ENCODE measurements at places on chromosomes 13 and 19. TPM values are rescaled to one million over a fixed set of nuclear protein-coding genes. Genes with fewer than 3 reads are reported as not detected.

C19orf85 gene
- total RNA-seq = not detected

DNA sequence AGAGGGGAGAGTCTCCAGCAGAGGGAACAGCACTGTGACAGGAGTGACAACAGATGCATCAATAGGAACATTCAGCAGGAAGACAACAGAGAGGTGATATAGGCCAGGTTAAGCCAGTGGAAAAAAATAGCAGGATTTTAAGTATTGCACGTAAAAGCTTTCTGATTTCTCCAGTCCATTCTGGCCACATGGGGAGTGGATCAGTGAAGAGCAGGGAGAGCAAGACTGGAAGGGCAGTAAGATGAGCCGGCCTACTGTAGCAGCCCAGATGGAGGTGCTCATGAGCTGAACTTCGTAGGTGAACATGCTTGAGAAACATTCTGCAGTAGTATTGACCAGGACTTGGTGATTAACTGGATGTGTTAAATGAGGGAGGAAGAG lies 1.7 kb downstream of the UTP14C start:
- DNase-seq = no peak

KMT5C gene
- 9.8 TPM for total RNA-seq

DNA sequence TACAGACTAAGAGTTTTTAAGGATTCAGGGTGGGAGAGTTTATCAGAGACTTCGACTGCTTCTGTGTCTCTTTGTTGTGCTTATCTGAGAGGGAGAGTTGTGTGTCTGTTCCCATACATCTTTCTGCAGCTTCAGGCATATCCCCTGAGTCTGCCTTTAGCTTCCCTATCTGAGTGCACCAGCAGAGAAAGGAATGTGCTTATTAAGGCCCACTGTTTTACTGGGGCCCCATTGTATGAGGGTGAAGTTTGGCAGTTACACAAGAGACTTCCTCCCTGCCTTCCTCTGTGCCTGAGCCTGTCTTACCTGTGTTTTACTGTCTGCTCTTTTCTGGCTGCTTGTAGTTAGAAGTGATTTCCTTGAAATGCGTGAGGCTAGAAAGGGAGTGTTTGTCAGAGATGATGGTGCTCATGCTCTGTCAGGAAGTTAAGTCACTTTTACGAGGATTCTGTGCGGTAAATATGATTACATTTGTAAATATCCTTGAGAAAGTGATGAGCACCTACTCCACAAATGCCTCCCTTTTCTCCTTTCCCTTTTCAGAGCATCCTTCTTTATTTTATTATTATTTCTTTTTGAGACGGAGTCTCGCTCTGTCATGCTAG lies 1228.9 kb upstream of the MIR17HG start:
- DNase-seq = no peak

GRCh38 chr13:34064456-34065205 lies 246.7 kb downstream of the RFC3 start:
- DNase-seq = no peak

DNA sequence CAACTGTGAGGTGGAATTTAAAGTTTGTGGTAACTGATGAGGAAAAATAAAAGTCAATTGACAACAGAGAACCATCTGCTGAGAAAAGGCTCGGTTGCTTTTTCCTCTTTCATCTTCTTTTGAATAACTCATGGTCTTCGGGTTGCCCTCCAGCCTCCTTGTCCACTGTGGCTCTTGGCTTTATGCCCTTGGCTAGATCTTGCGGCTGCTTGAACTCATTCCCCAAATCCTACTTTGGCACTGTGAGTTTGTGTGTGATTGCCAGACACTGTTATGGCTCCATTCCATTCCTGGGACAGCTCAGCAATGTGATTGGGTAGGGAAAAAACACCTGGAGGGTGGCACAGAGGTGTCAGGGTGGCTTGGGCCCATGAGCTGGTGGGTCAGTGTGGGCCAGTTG lies 387.4 kb downstream of the DLEU7 start:
- DNase-seq = no peak

- DNase-seq = no peak
Measured at GRCh38 chr13:43294412-43294811, 271.0 kb downstream of the DNAJC15 start.

DNA sequence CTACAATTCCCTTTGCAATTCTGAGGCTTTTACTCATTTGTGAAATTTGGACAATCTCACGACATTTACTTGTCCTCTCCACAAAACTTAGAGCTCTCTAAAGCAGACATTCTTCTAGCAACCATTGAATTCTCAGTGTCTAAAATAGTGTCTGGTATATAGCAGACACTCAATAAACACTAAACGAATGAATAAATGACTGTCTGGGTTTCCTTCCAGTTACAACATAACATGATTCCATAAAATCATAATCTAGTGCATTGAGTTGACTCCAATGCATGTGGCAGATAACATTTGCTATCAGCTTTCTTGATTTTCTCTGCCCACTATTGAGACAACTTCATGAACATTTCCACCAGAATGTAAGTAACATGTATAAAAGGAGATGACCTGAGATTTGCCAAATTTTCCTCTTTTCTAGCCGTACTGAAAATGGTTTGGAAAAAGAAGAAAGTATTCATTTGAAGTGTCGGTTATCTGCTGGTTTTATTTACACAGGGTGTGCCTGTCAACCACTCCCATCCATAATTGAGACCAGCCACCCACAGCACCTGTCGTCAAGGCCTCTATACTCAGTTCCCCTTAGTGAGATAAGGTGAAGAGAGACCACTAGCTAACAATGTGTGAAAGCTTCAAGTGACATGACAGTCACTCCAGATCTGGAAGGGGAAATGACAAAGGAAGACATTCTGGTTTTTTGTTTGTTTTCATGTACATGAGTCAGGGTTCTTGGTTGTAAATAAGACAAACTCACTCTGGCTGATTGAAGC lies 4.8 kb upstream of the SERP2 start:
- DNase-seq = no peak

DNA sequence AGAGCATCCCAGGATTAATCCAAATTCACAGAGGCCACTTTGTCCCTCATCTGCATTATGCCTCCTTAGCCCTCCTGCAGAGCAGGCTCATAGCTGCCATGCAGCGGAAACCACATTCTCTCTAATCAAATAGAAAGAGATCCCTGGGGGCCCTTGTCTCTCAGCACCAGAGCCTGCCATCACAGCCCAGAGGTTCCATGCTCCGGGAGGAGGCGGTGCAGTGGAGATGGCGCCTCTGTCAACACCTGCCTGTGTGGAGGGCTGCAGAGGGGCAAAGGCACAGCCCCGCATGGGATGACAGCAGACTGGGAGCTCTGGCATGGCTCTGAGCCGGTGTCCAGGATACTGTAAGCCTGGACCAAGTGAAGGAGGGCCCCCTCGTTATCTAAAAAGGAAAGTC lies 111.3 kb downstream of the SLC7A1 start:
- DNase-seq = no peak

- no peak for DNase-seq
Measured at GRCh38 chr13:111249637-111250360, 70.6 kb upstream of the TEX29 start.

DNA sequence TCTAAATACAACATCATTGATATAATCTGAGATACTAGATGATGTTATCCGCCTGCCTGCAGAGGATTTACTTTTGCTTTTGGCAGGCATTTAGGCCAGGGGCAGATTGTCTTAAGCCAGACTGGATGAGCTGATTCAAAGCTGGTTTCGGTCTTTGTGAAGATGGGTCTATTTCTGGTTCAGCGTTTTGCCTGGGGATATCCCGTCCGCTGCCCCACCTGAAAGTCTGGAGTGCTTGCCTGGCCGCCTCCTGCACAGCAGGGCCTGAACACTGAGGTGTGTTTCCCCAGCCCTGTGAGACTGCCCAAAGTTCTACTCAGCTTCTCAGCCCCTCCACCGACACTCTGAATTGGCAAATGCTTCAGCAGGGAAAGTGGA lies 149.7 kb downstream of the KATNAL1 start:
- no peak for DNase-seq

GRCh38 chr13:48686636-48687210 lies 33.0 kb downstream of the CYSLTR2 start:
- DNase-seq = no peak

OBI1 gene
- total RNA-seq = 9.8 TPM

YJEFN3 gene
- total RNA-seq = 1.3 TPM

DNA sequence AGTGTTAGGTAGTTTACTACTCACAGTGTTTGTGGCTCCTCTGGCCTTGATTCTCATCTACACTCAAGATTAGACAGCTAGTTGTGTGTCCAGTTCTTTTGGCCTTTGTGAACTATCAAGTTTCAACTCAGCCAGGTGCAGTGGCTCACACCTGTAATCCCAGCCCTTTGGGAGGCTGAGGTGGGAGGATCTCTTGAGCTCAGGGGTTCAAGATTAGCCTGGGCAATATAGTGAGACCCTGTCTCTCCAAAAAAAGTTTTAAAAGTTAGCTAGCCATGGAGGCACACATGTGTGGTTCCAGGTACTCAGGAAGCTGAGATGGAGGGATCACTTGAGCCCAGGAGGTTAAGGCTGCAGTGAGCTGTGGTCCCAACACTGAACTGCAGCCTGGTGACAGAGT lies 16.1 kb downstream of the ZNF226 start:
- DNase-seq = no peak

DNA sequence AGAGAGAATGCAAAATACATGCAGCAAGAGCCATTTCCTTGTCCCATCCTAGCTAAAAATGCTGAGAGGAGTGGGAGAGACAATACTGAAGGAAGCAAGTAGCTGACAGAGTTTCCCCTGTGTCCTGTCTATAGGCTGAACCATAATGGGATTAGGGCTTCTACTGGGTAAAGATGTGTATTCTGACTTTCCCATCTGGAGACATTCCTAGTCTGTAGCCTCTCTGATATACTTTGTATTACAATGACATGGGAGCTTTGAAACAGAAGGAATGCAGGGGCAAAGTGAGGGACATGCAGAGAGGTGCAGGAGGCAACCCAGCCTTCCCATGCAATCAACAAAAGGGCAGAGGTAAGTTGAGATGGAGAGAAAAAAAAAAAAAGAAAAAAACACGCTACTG lies 10.5 kb upstream of the GPC6 start:
- no peak for DNase-seq

- no peak for DNase-seq
Measured at GRCh38 chr13:30776661-30777060, 41.3 kb downstream of the ALOX5AP start.

DNA sequence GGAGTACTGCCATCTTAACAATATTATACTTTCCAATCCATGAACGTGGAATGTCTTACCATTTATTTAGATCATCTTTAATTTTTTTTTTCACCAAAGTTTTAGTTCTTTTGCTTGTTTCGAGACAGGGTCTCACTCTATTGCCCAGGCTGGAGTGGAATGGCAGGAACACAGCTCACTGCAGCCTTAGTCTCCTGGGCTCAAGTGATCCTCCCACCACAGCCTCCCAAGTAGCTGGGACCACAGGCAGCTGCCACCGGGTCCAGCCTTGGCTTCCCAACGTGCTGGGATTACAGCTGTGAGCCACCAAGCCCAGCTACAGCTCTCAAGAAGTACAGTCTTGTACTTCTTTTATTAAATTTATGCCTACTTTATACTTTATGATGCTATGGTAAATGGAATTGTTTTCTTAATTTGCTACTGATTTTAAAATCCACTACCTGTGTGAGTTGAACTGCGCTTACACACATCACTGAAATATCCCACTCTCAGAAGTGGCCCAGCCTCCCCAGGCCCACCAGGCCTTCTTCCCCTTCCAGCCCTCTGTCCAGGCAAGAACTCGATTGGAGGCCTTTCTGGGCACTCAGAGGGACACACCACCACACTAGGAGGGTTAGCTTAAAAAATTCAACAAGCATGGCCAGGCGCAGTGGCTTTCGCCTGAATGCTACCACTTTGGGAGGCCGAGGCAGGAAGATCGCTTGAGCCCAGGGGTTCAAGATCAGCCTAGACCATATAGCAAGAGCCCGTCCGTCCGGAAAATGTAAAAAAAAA lies 1.0 kb upstream of the PGLS start:
- DNase-seq = no peak

PCDH17 gene
- total RNA-seq = 5.5 TPM

ITGBL1 gene
- total RNA-seq = 7.7 TPM

DNA sequence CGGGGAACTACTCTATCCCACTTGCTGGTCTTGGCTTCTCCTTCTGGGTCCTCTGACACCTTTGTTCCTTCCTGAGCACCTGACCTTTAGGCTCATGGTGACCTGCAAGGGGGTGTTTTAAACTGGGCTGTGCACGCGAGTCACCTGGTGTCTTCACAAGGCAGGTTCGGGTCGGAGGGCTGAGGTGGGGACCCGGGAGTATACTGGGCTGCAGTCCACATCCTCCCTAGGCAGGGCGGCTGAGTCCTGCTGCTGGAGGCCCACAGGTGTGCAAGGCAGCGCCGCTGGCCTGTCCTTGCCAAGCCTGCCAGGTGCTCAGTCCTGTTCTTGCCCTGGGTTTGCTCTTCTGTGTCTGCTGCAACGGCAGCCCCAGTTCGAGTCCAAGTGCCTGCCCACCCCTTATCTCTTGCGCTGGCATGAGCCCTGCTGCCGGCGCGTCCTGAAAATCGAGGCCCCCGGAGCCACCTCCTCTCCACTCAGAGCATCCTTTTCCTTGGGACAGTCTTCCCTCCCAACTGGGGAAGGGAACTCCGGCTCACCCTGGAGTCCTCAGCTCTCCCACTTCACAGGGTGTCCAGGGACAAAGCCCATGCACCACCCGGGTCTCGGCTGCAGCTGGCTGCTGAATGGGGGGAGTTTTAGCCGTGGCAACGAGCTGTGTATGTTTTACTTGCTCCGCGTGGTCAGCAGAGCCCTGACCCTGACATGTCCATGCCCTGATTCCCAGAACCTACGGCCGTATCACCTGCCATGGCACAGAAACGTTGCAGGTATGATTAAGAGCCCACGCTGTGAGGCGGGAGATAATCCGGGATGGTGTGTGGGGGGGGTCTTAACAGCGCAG lies 193.5 kb downstream of the TEX29 start:
- DNase-seq = no peak

- DNase-seq = no peak
Measured at GRCh38 chr13:96075953-96076543, 13.9 kb upstream of the HS6ST3 start.

- no peak for DNase-seq
Measured at GRCh38 chr19:33306853-33307792, 4.8 kb upstream of the CEBPA start.

GRCh38 chr13:48185018-48185417 lies 48.0 kb upstream of the ITM2B start:
- DNase-seq = no peak

GRCh38 chr13:99656844-99657381 lies 155.6 kb downstream of the TM9SF2 start:
- DNase-seq = no peak

GRCh38 chr19:47313754-47314295 lies 4.2 kb downstream of the C5AR1 start:
- no peak for DNase-seq

GRCh38 chr13:39538816-39539790 lies 63.9 kb downstream of the LHFPL6 start:
- no peak for DNase-seq

DNA sequence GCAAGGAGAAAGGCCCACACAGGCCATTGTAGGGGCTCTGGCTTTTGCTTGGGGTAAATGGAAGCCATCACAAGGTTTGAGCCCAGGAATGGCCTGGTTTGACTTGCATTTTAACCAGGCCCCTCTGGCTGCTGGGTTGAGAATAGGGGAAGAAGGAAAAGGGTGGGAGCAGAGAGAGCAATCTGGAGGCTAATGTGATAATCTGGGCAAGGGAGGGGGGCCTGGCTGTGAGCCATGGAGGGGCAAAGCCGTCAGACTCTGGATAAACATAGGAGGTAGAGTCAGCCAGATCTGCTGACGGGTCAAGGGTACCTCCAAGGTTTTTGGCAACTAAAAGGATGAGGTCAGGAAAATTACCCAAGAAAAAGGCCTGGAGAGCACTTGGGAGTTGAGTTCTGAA lies 41.6 kb downstream of the RFX2 start:
- DNase-seq = no peak
